ENCODE measurements at places on chromosomes 13 and 19.

- DNase-seq = no peak
These were observed 13.5 kb downstream of the EVI5L start for GRCh38 chr19:7843521-7843920.

GRCh38 chr13:50740052-50740741 lies 103.3 kb downstream of the DLEU7 start:
- DNase-seq = no peak

DNA sequence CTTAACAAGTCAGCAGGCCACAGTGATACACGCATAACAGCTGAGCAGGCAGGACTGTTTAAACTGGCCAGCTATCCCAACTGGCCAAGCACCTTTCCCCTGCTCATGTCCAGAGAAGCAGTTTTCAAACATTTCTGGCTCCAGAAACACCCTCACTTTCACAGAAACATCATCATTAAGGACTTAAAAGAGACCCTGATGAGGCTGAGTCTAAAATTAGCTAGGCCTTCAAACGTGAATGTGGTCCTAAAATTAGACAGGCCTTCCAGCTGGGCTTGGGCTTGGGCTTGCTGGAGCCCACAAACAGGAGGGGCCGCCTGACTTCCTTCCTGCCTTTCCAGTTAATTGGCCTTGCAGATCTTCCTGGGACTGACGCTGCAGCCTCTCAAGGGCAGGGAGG lies 334.2 kb downstream of the DNAJC15 start:
- no peak for DNase-seq

DNA sequence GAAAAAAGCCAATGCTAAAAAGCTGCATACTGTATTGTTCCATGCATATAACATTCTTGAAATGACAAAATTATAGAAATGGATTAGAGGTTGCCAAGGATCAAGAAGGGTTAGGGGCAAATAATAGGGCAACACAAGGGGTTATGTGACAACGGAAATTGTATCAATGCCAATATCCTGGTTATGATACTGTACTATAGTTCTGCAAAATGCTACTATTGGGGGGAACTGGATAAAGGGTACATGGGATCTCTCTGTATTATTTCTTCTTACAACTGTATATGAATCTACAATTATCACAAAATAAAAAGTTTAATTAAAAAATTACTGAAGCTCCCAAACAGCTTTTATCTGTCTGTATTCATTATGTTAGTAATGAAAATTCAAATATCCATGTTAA lies 31.9 kb downstream of the LNX2 start:
- no peak for DNase-seq

DNA sequence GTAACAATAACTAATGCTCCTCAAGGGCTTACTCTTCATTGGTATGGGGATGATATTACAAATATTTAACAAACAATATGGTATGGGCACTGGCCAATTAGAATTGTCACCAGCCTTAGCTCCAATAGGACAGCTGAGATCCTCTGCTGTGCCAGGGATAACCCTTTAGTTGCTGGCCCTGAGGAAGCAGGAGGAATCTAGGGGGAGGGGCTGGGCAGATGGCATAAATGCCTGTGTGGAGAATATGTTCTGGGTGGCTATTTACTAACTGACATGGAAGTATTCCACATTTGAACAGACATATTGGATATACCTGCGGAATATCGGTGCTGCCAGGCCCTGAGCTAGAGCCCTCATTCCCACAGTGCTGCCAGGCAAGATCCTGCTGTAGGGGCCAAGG lies 16.6 kb upstream of the LRCH1 start:
- no peak for DNase-seq

DNA sequence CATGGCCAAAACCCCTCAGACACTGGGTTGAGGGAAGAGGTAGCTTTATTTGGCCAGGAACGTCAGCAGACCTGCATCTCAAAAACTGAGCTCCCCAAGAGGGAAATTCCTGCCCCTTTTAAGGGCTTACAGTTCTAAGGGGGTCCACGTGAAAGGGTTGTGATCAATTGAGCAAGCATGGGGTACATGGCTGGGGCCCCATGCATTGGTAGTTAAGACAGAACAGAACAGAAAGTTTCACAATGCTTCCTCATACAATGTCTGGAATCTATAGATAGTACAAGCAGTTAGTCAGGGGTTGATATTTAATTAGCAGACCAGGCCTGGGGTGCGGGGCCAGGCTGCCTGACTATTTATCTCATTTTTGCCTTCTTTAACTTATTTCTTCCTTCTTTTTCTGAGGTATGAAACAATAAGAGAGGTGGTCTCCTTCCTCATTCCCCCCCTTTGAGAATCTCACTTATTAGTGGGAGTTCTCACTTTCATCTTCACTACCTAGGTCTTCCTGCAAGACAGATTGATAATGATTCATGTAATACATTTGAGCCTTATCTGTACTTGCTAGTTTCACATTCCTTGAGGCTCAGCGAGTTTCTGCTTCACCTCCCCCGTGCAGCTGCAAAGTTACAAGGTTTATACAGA lies 84.8 kb downstream of the SLC25A15 start:
- no peak for DNase-seq

DNA sequence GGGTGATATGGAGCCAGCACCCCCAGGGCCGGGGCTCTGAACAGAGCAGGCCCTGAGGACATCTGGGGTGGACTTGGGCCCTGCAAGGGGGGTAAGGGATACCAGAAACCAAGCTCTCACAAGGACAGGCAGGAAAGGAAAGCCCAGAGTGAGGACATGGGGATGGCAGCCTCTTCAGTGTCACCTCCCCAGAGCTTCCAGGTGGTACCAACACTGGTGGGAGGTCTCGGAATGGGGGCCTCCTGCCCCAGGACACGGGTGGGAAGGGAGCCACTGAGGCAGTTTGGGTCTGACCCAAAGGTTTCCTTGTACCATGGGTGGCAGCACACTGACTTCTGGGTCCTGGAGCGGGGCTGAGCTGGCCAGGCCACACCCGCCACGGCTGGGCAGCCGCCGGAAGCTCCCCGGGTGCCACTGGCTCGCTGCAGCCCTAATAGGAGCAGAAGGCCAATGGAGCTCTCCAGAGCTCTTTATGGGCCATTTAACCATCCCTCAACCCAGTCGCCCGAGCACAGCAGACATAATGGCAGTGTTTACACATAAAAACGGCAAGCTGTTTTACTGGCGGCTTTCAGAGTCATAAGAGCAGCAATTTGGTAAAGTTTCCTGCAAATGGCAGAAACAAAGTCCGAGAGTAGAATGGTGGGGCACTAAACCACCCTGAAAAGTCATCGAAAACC lies 59.3 kb downstream of the PEPD start:
- DNase-seq = no peak

DNA sequence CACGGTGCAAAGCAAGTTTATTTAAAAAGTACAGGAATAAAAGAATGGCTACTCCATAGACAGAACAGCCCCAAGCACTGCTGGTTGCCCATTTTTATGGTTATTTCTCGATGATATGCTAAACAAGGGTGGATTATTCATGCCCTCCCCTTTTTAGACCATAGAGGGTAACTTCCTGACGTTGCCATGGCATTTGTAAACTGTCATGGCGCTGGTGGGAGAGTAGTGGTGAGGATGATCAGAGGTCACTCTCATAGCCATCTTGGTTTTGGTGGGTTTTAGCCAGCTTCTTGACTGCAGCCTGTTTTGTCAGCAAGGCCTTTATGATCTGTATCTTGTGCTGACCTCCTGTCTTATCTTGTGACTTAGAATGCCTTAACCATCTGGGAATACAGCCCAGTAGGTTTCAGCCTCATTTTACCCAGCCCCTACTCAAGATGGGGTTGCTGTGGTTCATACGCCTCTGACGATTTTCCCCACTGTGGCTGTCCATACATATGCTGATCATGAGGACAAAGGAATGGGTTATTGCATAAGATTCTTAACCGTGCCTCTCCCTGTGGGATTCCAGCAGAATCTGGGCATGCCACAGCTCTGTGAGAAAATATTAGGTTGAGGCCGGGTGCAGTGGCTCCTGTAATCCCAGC lies 36.9 kb upstream of the ZNF507 start:
- DNase-seq = no peak

DNA sequence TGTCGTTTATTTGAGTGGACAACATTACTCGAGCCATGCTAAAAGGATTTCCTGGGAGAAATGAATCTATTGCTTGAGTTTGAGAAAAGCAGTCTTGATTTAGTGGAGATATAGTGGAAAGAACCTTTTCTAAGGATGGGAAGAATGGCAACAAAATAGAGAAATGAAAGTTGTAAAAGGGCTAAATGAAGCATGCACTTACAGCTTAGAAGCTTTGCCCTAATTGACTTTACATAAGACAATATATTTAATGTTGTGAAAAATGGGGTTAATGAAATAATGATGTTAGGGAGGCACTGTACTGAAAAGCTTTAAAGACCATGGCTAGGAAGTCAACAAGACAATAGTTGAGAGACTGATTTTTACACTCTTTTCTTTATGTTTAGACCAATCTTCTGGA lies 35.4 kb downstream of the SLC10A2 start:
- no peak for DNase-seq

- no peak for DNase-seq
These were observed 5.0 kb upstream of the ZNF69 start for GRCh38 chr19:11882606-11883005.

DNA sequence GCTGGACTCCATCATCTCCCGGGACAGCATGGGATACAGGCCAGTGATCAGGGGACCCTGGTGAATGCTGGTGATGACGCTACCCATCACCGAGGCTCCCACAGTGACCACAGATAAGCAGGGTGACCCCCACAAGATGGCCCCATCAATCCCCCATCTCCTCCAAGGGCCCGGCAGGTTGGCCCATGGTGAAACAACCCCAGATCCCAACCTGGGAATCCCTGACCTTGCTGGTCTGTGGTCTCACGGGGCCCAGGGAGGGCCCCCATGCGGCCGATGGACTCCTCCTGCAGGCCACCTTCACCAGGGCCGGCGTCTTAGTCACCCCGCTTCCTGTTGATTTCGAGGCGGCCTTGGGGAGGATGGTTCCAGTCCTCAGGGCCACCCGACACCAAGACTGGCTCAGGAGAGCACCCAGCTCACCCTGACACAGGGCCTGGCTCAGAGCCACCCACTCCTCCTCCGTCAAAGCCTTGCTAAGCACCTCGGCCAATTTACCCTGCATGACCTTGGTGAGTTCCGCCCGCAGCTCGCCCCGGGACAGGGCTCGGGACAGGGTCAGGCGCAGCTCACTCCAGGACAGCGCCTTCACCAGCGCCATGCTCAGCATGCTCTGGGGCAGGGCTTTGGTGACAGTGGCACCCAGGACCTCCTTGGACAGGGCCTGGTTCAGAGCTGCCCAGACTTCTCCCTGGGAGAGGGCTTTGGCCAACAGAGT lies 10.0 kb downstream of the IQCN start:
- no peak for DNase-seq

DNA sequence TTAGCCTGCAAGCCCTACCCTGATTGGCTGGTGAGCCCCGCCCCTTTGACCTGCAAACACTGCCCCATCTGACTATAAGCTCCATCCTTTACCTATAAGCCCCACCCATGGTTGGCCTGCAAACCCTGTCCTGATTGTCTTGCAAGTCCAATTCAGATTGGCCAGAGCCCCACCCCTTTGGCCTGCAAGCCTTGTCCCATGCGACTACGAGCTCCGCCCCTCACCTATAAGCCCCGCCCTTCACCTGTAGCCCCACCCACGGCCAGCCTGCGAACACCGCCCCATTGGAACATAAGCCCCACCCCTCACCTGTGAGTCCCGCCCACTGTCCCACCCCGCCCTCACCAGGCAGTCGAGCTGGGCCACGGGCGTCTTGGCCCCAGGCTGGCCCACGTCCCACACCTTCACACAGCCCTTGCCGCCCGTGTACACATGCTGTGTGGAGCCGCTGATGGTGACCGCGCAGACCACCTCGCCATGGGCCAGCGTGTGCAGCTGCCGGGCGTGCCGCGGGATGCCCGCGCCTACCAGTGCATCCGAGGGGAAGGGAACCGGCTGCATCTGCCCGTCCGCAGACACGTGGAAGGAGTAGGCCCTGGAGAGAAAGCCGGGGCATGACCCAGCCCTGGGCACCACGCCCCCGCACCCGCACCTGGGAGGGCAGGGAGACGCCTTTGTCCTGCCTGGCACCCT lies 22.9 kb downstream of the TLE2 start:
- no peak for DNase-seq
